ENCODE measurements at places on chromosomes 11 and 22.

DNA sequence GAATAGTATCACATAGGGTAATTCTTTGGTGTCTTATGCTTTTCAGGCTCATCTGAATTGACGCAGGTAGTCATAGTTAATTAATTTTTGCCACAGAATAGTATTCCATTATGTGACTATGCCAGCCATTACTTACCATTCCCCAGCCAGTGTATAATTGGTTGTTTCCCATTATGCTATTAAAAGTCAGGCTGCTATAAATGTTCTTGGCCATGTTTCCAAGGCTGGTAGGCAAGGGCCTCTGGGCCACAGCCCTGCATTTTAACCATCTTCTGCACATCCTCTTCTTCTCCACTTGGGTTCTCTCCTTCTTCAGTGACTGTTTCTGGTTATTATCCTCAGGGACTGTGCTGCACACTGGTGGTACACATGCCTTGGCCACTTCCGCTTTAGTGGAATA is 190.9 kb downstream of the ADAMTS15 start:
- DNase-seq: no peak

DNA sequence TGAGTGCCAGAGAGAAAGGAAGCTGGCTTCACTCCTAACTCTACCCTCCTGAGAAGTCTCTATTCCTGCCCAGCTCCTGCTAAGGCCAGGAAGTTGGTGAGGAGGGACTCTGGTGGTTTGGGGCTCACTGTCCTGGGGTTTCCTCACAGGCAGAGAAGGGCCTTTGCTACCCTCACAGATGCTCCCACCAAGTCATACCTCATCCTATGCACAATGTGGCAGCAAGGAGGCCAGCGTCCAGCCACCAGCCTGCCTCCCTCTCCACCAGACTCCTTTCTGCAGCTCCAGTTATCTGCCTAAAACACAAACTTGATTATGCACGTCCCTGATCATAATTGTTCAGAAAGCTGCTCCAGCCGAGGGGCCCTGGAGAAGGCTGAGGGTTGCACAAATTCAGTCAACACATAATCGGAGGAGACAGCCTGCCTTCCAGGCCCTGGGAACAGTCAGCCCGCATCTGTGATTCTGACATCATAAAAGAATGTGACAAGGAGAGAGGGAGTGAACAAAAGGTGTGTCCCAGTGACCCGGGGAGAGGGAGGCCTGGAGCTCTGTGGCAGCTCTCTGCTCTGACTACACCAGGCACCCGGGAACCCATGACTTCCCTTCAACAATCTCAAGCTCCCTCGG is 28.8 kb downstream of the DKK3 start:
- no peak for DNase-seq

DNA sequence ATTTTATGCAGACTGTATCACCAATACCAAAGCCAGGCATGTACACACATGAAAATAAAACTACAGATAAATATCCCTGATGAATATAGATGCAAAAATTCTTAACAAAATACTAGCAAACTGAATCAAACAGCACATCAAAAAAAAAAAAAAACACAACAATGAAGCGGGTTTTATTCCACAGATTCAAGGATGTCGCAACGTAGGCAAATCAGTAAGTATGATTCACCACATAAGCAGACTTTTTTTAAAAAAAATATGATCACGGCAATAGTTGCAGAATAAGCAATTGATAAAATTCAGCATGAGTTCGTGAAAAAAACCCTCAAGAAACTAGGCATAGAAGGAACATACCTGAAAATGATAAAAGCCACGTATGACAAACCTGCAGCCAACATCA is 21.3 kb downstream of the OR51F1 start:
- DNase-seq: no peak

- DNase-seq: no peak
Observed at GRCh38 chr11:104435494-104435893, 271.5 kb upstream of the PDGFD start.

DNA sequence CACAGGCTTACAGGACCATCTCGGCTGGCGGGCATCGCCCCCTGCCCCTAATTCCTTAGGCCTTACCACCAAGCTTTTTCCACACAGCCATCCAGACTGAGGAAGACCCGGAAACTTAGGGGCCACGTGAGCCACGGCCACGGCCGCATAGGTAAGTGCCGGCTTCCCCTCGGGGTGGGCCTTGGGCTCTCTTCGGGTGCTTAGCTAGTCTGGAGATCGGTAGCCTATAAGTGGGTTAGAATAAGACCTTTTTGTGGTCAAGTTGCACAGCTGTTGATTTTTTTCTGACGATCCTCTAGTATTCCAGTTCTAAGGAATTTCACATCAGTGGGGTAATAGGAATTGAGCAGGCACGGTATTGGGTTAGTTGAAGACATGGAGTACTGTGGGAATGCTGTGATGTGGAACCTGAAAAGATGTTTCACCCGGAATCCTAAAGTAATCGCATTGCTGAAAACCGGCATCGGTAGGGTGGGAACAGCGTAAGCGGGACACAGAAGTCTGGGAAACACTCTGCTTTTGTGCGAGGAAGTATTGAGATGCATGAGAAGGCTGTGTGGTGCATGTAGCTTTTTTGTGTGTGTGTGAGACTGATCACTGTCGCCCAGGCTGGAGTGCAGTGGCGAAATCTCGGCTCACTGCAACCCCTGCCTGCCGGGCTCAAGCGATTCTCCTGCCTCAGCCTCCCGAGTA is 669 bp downstream of the RPL27A start:
- no peak for DNase-seq

GRCh38 chr11:112689851-112690250 is 271.4 kb upstream of the NCAM1 start:
- DNase-seq: no peak

DNA sequence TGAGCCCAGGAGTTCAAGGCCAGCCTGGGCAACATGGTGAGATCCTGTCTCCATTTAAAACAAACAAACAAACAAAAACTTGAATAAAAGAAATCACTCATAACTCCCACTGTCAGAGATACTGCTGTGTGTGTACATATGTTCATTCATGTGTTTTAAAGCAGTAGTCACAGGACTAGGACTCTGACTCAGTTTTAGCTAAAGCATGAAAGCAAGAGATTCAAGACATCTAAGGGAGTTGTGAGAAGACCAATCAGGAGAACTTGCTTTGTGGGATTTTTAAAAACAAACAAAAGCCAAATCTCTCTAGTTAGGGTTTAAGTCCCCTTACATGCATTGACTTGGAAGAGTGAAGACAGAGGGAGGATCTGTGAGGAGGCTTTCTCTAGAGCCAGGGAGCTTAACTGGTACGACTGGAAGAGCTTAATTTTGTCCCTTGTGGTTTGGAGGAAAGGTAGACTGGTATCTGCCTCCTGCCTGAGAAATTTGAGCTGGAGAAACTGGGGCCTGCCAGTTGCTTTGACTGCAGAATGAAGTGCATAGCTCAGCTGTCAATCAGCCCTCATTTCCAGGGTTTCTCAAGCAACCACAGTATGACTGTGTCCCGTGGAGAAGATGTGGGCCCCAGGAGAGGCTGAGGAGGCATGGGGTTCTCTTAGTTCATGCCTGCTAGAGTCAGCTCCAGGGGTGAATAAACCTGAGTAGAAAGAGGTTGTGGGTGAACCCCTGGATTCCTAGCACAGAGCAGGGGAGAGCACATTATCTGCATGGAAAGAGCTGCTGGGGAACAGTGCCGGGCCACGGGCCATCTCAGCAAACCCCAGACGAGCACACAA is 30.6 kb downstream of the EXPH5 start:
- DNase-seq: no peak

DNA sequence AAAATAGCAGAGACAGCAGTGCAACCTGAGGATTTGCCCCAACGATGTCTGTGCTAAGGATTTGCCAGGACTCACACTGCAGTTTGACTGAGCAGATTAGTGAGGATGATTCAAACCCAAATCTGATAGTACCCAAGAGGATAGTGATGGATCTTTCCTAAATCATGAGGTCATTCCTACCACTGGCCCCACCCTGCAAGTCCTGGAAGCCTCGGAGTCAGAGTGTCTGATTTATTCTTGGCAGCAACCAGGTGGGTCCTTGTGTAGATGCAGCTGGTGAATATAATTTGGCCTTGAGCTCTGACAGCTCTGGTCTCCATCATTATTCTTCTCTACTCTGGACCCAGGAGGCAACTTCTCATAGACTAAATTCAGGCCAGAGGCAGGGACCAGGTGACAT is 179.3 kb upstream of the RAG2 start:
- DNase-seq: no peak

GRCh38 chr11:127816962-127817361 is 770.4 kb downstream of the ETS1 start:
- no peak for DNase-seq

- DNase-seq: no peak
Observed at GRCh38 chr11:130146796-130147195, 12.8 kb upstream of the ST14 start.

DNA sequence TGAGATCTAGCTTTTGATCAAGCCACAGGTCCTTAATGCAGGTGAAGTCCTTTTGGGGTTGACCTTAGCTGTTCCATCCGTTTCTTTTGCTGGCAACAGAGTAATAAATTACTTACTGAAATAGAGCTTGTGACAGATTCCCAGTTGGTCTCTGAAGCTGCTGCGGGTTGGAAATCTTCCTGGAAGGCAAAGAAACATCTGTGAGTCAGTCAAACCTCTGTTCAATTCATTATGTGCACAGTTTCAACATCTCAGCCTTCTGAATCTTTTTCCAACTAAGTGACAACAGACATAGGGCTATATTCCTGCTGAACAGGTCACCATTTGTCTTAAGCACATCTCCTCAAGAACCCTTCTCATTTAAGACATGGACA is 88.9 kb upstream of the DDI1 start:
- peak; percentile 69 for DNase-seq

GRCh38 chr11:64917663-64917995 is 620 bp upstream of the ATG2A start:
- no peak for DNase-seq

GRCh38 chr11:1866226-1866625 is 13.3 kb downstream of the LSP1 start:
- no peak for DNase-seq

DNA sequence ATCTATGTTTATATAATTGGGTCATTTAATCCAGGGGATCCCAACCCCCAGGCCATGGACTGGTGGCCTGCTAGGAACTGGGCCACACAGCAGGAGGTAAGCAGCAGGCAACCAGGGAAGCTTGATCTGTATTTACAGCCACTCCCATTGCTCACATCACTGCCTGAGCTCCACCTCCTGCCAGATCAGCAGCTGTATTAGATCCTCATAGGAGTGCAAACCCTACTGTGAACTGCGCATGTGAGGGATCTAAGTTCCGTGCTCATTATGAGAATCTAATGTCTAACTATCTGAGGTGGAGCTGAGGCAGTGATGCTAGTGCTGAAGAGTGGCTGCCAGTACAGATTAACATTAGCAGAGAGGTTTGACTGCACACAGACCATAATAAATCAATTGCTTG is 32.8 kb downstream of the MS4A2 start:
- no peak for DNase-seq

- no peak for DNase-seq
Observed at GRCh38 chr11:41254966-41255365, 204.5 kb downstream of the LRRC4C start.

- no peak for DNase-seq
Observed at GRCh38 chr11:85712953-85713352, 27.0 kb upstream of the CCDC89 start.

DNA sequence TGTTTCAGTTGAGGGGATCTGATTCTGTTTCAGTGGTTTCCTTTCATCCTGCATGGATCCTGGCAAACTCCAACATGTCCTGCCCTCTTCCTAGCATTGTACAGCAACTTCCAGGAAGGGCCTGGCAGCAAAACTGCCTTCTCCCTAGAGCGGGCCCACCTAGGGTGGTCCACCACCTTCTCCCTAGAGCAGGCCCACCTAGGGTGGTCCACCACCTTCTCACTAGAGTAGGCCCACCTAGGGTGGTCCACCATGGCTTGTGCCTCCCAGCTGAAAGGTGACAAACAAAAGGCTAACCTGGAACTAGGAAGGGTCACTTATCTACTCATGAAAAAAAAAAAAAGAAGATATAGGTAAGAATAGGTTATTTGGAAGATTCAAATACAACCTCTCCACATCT is 92.2 kb downstream of the NTM start:
- no peak for DNase-seq

GRCh38 chr11:102288725-102289083 is 28.6 kb upstream of the BIRC3 start:
- DNase-seq: no peak

DNA sequence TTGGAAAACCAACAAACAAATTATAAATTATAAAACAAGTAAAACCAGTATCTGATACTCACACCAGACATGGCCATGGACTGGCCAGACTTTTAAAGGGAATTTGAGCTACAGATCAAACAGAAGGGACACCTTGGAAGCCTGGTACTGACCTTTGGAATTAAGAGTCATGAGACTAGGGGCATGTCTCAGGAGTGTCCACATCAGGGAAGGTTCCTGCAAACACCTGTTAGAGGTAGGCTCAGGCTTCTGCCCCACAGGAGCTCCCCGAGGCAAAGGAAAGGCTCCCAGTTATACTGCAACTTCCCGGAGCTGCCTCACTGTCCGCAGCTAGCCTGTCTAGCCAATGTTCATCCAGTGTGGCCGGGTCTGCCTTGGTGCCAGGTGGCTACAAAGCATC is 290.1 kb downstream of the BUD13 start:
- DNase-seq: no peak
